GM20000 (cell line): ENCODE measurements at places on chromosomes 2 and 18.
A peak's percentile ranks its signal among the peaks of the same experiment; 100 is the strongest.

DNA sequence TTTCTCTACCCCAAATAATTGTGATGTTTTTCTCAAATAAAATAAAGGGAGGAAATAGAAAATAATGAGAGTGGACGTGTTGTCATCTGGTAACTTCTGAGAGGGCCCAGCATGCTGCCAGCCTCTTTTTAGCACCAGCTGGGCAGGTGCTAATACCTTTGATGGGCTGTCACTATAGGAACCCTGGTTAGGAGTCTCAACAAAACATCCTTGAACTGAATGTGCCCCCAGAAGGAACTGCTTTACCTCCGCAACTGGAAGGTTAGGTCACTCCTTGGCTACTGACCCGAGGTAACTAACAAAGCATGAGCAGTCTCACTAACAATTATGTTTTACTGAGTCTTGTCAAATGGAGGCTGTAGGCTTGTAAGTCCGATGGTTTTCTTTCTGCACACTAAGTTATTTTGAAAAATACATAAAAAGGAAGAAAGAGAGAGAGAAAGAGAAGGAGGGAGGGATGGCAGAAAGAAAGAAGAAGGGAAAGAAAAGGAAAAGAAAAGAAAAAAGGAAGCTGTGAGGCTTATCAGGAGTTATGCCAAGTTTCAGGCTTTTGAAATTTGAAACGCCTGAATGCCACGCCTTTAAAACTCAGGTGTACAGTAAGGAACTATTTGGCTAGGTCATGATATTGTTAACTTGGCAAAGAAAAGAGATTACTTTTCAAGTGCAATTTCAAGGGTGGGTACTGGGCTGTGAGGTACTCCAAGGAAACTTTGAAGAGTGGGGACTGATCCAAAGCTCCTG, 91.0 kb downstream of the TGIF1 start:
- DNase-seq, result no peak

- DNase-seq, result no peak
Observed at GRCh38 chr2:134459706-134460406, 206.0 kb downstream of the MGAT5 start.

DNA sequence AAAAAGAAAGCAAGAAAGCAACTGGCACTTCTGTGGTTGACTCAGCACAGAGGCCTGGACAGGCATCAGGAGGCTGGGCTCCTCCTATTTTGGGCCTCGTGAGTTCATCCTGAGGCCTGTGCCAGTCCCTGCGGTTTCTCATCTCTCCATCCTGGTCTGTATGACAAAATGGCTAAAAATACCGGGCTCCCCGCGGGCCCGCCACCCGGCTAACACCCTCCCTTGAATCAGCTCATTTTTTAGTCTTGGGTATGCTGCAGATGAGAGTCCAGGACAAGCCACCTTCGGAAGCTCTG, 62.3 kb upstream of the YWHAQ start:
- DNase-seq, result no peak

DNA sequence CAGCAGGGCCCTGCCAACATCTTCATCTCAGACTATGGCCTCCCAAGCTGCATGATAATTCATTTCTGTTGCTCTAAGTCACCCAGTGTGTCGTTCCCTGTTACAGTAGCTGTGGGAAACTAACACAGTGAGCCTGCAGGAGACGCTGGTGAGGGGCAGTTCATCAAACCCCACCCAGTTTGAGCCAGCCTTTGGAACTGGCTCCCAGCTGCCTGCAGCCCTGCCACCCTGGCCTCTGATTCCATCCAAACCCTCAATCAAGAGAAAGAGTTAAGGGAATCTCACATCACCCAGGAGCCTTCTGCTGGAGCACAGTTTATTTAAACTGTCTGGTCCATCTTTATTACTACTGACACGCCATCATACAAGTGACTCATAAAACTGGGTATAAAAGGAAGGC, 64.9 kb upstream of the ZCCHC2 start:
- no peak for DNase-seq

- no peak for DNase-seq
Observed at GRCh38 chr2:145043399-145043834, 523.5 kb upstream of the ZEB2 start.

DNA sequence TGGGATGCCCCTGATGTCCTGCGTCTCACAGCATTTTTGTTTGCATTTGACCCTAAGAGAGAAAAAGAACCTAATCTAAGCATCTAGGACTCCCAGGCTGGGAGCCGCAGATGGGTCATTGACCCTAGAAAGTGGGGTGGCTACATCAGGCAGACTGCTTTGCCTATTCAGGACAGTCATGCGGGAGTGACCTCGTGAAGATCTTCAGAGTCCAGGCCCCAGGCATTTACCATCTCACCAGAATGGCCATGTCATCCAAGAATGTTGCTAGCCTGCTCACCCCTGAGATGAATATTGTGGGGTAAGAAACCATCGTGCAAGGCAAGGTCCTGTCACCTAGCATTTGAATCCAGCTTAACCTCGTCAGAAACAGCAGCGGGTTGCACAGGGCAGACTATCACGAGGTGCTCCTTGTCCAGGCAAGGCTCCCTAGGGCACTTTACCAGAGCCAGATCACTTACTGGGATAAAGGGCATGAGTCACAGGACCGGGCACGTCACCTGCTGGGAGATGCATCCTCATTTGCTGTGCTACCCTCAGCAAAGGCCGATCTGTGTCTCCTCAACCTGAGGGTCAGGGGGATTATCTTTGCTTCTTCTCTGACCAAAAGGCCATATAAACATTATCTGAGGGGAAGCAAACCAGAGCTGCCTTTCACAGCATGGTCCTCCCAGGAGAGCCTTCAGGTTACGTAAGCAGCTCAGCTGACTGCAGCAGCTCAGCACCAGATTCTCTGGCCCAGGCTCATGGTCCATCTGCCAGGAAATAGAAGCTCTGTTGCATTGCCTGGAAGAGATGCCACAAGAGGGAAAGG, 162.3 kb downstream of the ACKR3 start:
- DNase-seq, result no peak

DNA sequence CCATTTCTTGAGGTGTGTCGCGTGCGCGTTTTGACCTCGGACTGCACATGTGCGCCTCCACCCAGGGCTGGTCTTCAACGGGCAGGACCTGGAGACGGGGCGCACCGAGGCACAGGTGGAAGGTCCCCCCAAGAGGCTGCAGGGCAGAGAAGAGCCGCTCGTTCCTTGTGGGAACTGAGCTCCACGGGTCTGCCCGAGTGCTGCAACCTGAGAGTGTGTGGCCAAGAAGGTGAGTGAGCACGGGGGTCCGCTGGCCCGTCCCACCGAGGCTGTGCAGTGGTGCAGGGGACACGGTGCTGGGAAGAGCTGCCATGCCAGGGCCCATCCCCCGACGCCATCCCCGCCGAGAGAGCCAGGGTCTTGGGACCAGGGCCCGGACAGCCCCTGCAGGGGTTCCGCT, 268.3 kb downstream of the GALR1 start:
- DNase-seq, result no peak

DNA sequence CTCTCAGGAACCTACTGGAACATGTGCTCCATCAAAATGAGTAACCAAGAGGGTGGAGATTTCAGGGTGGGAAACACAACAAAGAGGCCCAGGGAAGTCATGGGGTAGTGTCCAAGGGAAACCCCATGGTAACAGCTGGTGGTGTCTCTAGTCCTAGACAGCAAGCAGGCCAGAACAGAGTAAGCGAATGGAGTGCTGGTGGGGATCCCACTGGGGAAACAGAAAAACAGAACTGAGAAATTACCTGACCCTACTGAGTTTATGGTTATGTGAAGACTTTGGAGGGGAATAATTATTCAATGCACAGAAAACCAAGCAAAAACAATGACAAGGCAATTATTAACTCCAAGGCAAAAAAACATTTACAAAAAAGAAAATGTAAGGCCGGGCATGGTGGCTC, 16.9 kb downstream of the ERCC3 start:
- peak; percentile 38 for DNase-seq

- DNase-seq, result no peak
Observed at GRCh38 chr18:42850174-42851083, 265.1 kb downstream of the RIT2 start.

DNA sequence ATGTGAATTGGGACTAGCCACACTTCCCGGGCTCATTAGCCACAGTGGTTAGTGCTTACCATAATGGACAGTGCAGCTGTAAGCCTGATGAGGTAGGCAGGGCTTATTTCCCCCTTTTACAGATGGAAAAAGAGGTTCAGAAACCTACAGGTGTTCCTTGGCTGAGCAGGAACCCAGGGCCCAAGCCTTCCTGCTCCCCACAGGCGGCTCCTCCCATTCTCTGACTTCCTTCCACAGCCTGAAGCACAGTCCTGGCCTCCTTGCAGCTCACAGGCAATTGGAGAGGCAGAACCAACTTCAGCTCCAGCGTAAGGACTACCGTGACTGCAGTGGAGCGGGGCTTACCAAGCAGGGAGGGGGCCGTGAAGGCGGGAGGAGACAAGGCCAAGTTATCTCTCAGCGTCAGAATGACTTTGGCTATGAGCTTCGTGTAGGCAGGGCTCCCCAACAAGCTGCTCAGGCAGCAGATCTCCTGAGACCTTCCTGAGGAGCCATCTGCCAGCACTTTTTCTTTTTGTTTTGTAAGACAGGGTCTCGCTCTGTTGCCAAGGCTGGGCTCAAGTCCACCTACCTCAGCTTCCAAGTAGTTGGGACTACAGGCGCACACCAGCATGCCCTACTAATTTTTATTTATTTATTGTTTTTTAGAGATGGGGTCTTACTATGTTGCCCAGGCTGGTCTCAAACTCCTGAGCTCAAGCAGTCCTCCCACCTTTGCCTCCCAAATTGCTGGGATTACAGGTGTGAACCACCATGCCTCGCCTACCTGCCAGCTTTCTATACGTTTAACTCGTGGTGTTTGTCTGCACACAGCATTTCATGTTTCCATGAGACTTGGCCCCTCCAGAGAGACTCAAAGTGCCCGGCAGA, 34.2 kb upstream of the NT5DC4 start:
- DNase-seq, result peak; percentile 24

- DNase-seq, result no peak
Observed at GRCh38 chr2:174771136-174771535, 6.9 kb upstream of the CHRNA1 start.
